ENCODE measurements at places on chromosomes 2 and 18.

DNA sequence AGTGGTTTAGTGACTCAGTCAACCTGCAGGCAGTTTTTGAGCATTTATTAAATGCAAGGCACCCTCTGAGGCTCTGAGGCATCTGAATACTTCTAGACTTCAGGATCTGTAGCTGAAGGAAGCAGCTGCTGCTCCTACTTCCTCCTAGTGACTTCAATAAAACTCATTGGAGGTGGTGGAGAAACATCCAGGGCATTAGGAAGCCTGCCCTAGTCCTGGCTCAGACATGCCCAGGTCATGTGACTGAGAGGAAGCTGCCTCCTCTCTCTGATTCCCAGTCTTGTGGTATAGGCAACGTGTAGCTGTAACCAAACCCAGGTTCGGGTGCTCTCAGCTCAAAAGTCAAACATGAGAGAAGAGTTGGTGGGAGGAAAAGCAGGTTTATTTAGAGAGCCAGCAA lies 287.2 kb upstream of the GYPC start:
- DNase-seq = no peak

GRCh38 chr2:210899131-210899530 lies 342.7 kb downstream of the CPS1 start:
- no peak for DNase-seq

GRCh38 chr2:40266201-40266600 lies 185.7 kb downstream of the SLC8A1 start:
- DNase-seq = no peak

GRCh38 chr2:58137856-58138255 lies 91.2 kb downstream of the VRK2 start:
- no peak for DNase-seq

DNA sequence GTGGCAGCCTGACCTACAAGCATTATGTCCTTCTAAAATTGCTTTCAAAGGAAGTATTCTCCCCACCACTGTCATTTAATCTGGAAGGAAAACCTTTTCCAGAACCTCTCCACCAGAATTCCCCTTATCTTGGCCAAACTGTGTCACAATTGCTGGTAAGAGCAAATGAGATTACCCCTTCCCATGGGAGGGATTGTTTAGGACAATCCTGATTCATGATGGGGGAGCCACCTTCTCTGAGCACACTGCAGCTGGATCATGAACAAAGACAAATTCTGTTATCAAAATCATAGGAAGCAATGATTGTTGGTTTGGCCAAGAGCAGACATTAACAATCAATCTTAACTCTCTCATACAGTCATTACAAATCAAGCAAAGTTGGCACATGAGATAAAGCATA lies 18.1 kb upstream of the ATOH8 start:
- no peak for DNase-seq

DNA sequence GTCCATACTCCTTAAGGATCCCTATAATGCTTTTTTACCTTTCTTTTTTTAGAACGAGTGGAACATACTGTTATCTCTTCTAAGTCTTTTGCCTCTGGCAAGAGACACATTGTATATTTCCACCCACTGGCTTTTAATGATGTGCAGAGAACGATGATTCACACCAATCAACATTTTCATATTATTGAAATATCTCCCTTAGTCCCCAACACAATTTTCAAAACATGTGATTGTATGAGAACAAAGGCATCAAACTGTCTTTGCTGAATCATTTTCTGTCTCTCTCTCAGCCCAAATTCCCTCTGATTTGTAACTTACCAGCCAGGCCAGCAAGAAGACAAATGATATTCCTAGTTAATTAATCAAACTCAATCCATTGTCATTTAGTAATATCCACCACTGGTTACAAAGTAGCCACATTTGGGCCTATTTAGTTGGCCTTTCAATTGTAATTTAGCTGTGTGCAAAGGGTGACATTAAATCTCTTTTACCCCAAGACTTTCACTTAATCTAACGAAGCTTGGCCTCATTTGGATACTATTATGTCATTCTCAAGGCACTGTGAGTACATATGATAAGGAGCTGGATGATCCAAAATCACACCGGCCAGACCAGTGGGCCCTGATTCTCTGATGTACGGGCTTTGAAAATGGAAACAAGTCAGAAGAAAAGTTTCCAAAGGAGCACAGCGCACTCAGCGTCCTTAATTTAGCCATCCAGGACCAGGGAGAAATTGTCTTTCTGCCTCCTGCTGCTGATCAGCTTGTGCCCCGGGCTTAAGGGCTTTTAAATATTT lies 185.1 kb downstream of the SCG2 start:
- DNase-seq = no peak

DNA sequence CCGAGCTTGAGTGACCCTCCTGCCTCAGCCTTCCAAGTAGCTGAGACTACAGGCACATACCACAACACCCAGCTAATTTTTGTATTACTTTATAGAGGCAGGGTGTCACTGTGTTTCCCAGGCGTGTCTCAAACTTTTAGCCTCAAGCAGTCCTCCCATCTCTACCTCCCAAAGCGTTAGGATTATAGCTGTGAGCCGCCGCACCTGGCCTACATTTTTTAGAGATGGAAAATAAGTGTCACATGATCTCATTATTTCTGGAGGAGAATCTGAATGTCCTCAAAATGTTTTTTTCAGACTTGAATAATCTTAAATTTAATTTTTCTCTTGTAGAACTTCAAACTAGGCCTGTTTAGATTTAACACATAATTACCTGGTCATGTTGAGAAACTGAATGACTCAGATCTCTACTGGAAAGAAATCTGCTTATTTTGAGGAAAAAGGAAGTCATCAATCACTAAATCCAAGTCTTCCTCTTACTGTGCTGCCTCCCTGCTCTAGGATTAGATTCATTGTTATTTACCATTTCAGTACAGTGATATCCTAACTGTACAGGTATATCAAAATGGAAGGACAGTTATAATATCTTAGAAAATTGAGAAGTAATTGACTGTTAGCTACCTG lies 92.4 kb downstream of the COX7A2L start:
- no peak for DNase-seq

GRCh38 chr18:74597034-74597661 lies 522 bp upstream of the ZNF407 start:
- DNase-seq = no peak

DNA sequence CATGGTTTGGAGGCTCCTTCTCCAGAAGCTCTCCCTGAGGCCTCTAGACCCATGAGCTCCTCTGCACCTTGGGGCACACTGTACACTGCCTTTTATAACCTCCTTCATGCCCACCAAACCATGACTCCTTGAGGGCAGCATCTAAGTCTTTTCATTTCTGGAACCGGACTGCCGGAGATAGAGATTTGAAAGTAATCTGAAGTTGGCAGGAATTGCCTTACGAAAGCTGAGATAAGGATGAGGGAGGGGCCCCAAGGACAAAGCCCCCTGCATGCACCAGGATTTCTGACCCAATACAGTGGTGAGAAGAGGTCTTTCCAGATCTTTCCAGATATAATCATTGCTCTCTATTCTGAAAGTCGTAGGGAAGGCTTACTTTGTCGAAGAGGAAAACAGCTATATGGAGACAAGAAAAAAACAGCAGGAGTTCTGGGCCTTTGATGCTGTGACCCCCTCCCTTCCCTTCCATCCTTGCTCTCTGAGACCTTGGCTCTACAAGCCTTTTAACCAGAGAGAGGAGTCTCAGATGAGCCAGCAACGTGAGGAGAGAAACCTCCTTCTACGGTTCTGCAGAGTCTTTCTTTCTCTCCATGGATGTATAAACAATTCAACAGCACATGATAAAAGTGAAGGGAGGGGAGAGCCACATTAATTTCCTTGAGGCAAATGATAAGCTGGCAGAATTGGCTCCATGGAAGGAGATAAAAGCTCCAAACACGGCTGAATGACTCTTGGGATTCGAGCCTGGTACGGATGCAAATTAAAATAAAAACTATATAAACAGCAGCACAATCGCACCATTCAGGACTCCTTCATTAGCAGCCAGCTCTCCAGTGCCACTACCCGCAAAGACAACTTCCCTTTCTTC lies 88.0 kb upstream of the RTN4 start:
- DNase-seq = no peak

DNA sequence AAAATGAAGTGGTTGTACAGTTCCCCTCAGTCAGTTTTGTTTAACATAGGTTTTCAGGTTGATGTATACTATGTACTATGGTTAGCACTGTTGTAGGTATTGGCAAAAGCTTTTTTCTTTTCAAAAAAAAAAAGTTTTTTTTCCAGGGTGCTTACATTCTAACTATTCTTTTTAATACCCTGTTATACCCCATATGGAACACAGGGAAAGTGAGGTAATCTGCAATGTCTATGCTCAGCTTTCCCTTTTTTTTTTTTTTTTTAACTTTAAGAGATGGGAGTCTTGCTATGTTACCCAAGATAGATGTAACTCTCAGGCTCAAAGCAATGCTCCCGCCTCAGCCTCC lies 590 bp upstream of the CCDC138 start:
- DNase-seq = no peak

DNA sequence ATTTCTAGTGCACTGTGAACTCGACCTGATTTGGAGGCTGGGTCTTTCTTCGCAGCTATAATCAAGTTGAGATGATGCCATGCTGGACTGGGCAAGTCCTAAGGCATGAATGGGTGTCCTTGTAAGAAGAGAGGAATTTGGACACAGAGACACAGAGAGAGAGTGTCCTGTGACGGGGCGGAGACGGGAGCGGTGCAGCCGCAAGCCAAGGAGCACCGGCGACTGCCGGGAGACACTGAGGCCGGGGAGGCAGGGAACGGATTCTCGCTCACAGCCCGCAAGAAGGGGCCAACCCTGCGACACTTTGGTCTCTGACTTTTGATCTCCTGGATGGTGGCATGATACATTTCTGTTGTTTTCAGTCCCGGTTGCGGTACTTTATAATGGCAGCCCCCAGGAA lies 22.4 kb upstream of the MBP start:
- no peak for DNase-seq

GRCh38 chr18:23265682-23266399 lies 130.6 kb downstream of the CABLES1 start:
- DNase-seq = no peak

- DNase-seq = no peak
These were observed 734.8 kb upstream of the SALL3 start for GRCh38 chr18:78244779-78245178.

DNA sequence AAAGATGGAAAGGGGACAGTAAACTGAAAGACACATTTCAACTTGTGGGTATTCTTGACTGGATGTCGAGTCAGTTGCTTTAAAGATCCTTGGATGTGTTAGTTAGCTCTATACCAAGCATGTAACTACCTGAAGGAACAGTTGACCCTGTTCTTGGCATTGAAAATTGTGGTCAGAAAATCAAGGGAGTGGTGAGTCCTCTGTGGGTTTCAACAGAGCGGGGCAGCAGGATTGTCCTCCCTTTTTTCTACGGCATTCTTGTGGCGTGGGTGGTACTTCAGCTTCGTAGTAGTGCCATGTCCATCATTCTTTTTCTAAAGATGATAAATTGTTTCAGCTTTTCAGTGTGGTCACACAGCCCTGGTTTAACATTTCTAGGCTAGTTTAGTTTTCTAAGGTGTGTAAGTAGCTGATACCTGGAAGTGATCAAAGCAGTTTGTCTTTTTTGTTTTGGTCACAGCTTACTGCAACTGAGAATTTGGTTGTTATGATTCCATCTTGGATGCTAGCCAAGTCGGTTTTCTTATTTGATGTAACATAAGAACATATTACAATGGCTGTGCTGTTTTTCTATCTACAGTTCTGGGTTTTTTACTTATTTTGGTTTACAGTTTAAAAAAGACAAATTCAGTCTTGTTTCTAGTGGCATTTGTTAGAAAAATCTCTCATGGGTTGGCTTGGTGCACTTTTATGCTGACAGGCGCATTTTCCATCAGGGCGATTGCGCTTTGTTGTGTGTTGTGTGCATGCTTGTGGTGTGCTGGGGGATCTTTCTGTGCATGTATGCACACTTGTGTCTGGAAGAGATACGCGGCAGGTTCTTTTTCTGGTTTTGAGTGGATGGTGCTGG lies 84.7 kb downstream of the ZNF407 start:
- no peak for DNase-seq

- no peak for DNase-seq
These were observed 63.9 kb downstream of the PARD6G start for GRCh38 chr18:80183273-80184050.

All from NCI-H1694 (cell line).